Endothelial cell (in vitro differentiated cells): ENCODE measurements at places on chromosomes 4 and X. TPM values are rescaled to one million over a fixed set of nuclear protein-coding genes. Genes with fewer than 3 reads are reported as not detected.

Gene MFAP3L
- 6.3 TPM for total RNA-seq

Gene NXF2
- 0.67 TPM for total RNA-seq

Gene RPS6KA3
- total RNA-seq = 50.9 TPM

Gene KCND1
- total RNA-seq = 6.0 TPM

Gene SPANXA1
- total RNA-seq = not detected

Gene CFI
- total RNA-seq = 2.6 TPM

Gene RPA4
- 1.9 TPM for total RNA-seq

Gene NDNF
- total RNA-seq = 33.3 TPM

Gene EMCN
- 70.4 TPM for total RNA-seq

Gene ARHGEF6
- 18.8 TPM for total RNA-seq

Gene MAGEH1
- 20.1 TPM for total RNA-seq

Gene PPEF2
- total RNA-seq = not detected

Gene CTAG1B
- total RNA-seq = not detected

Gene IL2RG
- not detected for total RNA-seq

DNA sequence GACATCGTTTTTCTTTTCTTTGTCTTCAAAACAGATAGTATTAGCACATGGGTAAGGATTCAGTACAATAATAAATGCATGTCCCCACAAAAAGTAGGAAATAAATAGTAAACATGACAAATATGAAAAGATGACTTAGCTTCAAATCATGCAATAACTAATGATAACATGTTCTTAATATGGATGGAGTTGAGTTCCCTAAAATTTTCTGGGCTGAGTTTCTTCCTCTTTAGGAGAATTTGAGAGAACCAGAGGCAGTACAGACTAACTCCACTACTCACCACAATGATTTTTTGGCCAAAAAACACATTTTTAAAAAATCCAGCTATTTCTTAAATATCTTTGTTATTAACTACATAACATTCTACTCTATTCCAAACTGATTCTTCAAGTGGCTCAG, 432.3 kb upstream of the HS3ST1 start:
- no peak for DNase-seq

- DNase-seq = no peak
Measured at GRCh38 chr4:111960241-111960667, 185.0 kb upstream of the FAM241A start.

DNA sequence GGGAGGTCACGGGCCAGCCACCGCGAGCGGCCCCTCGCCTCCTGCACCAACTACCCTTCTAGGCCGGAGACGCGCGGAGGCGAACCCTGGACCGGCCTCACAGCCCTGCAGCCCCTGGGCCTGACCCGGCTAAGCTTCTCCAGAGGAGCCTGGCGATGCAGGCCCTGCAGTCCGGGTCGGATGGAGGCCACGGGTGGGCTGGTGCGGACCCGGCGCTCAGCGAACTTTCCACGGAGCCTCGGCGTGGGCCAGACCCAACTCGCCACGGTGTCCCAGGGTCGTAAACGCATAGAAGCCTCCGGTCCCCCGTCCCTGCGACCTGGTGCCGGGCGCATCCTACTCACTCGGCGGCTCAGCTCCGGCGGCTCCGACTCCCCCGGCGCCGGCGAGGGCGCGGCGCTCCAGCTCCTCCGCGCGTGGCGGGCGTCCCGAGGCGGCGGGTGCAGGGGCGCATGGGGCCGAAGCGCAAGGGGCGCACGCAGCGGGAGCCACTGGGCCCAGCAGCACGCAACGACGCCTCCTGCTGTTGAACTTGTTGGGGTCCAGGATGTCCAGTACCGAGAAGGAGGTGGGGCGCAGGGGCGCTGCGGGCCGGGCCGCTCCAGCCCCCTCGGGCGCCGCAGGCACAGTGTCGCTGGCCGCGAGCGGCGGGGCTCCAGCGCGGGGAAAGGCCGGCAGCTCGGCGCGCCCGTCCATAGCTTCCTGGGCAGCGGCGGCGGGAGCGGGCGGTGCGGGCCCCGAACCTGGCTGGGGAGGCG, 427 bp downstream of the NKX1-1 start:
- no peak for DNase-seq

GRCh38 chr4:169259271-169259670, 11.5 kb downstream of the SH3RF1 start:
- no peak for DNase-seq

DNA sequence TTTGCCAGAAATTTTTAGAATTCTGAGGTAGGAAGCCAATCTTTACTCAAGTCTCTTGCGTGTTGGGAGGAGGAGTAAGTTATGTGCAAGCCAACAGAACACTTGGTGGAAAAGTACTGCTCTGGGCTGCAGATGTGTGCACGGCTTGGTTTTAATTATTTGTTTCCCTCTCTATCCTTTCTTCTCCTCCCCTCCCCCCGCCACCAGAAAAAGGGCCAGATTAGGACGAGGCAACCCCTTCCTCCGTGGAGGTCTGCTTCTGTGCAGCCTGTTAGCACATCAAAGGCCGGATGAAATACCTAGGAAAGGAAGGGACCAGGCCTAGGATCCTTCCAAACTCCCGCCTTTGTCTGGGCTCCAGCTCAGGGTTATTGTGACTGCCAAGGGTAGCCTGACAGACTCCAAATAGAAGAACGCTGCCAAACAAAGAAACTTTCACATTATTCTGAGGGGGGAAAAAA, 1.0 kb upstream of the PGRMC1 start:
- DNase-seq = no peak

GRCh38 chr4:25843340-25844097, 19.3 kb downstream of the SEL1L3 start:
- no peak for DNase-seq

DNA sequence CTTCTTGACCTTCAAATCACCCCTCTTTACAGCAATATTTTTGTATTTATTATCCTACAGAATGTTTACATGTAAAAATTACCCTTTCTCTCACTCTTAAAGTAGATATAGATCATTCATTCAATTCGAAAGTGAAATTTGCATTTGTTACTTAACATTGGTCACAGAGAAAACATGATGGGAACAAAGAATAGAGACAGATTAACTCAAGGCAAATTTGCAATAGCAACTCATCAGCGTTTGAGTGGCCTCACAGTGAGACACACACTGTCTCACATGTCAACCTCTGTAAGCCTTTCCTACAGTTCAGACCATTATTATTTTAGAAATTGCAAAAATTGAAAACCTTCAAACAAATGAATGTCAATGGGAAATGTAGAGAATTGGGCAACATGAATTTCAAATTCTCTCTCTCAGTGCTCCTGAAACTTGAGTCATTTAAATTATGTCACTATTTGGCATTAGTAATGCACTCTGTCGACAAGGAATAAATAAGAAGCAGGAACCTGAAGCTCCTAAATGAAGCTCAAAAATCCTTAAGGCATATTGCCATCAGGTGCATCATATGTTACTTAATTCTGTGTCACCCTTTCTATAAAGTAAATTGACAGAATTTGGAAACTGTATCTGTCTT, 148.3 kb upstream of the ANXA10 start:
- no peak for DNase-seq

GRCh38 chr4:140300271-140300970, 73.0 kb upstream of the SCOC start:
- DNase-seq = no peak

DNA sequence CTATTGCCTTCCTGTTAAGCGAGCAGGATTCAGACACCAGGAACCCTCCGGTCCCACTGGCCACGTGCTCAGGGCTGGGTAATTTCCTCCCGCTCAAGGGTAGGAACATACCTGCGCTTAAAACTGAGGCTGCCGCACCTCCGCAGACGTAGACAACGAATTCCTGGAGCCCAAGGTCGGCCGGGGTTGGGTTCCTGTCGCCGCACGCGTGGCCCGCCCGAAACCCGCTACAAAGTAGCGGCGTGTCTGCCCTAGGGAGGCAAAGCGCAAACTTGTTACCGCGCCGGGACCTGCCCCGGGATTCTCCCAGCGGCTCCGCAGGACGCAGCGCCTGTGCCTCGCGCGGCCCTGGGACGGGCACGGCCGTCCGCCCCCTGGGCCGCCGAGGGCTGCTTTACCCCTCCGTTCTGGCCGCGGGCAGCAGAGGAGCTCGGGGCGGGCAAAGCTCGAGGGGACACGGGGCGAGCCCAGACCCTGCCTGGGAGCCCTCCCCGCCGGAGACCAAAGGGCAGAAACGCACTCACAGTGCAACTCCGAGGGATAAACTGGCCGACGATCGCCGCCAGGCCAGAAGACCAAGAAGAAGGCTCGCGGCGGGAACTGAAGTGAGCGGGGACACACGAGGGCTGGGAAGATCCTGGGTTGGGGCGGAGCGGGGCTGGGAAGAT, at the start of gene ERVMER34-1:
TSS of gene ERVMER34-1 (minus strand) at position 607 of the 668 bp plus-strand sequence. CDS start 5,905 bp downstream, outside the sequence.
- peak; percentile 31 for DNase-seq

DNA sequence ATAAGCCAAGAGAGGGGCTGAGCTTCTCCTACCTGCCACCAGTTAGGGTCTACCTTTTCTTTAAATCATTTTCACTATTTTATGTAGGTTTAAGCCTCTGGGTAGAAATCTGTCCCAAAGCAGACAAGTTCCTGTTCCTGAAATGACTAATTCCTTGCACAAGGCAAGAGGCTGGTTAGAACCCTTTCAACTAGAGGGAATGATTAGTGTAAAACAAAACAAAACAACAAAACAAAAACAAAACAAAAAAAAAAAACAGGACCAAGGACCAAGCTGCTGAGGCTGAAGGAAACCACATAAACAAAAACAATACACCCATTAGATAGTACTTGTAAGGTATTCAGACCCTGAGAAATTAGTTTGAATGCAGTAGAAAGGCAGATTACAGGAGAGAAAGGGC, 62.7 kb downstream of the MAML3 start:
- no peak for DNase-seq

DNA sequence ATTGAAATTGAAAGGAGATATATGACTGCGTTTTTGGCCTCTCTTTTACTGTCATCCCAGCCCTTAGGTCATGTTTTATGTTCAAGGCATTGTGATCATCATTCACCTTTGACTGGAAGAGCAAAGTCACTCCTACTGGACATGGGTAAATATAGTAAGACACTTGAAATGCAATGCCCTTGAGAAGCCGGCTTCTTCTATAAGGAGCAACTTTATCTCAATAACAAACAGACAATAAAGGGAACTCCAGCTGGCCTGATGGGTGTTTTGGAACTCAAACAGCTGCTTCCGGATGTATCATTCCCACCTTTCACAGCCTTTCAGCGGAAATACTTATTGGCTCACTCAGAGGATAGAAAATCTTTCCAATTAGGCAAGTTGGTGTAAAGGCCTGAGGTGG, 65.1 kb upstream of the C4orf54 start:
- no peak for DNase-seq

GRCh38 chr4:127143460-127144195, 489.1 kb upstream of the INTU start:
- no peak for DNase-seq

DNA sequence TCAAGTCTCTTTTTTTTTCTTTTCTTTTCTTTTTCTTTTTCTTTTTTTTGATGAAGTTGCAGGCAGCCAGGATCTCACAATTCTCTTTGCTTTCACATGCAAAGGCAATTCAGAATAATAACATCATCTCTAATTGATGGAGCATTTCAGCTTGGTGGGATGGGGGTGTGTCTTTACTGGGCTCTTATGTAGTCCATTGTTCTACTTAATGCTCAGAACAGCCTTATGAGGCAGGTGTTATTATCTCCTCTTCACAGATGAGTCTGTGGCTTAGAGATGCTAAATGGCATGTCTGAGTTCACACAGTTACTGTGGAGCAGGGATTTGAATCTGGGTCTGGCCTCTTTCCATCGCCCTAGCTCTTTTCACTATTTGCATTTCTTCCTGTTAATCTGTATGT, 70.2 kb downstream of the TRPC5 start:
- DNase-seq = no peak

DNA sequence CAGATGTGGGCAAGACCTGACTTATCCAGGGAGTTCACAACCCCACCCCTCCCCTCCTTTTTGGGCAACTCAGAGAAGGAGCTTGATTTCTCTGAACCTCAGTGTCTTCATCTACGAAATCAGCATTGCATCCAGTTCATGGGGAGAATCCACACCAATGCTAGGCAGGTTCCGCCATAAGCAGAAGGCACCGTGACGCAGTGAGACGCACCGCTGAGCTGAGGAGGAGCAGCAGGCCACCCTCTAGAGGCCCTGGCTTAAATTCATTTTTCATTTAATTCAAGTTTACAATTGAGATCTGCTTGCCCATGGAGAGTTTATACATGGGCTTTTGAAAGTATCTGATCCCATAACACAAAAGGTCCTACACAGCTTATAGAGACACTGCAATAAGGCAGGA, 55.7 kb downstream of the CPZ start:
- DNase-seq = no peak

GRCh38 chr4:76198411-76199237, 15.0 kb downstream of the SCARB2 start:
- peak; percentile 59 for DNase-seq

GRCh38 chr4:1232661-1233621, 16.0 kb downstream of the CTBP1 start:
- DNase-seq = peak; percentile 27

DNA sequence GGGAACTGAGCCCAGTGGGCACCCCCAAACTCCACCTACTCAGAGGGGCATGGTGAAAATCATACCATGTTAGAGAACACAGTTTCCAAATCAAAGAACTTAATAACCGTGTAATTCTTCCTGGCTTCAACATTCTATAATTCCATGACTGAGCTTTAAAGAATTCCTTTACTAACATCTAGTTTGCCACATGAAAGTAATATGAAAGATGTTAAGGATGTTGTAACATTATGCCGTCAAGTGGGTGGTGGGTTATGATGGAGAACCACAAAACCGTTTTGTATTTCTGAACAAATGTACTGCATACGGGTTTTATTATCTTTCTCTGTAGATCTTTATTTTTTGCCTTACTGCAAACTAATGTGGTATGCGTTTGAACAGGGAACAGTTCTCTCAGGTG, 549.0 kb upstream of the MAGEB2 start:
- no peak for DNase-seq

GRCh38 chrX:150508451-150509367, 59.7 kb upstream of the MTM1 start:
- DNase-seq = peak; percentile 5

- no peak for DNase-seq
Measured at GRCh38 chr4:1588306-1588705, 95.8 kb downstream of the FAM53A start.

- no peak for DNase-seq
Measured at GRCh38 chr4:94127707-94128328, 79.8 kb upstream of the SMARCAD1 start.

DNA sequence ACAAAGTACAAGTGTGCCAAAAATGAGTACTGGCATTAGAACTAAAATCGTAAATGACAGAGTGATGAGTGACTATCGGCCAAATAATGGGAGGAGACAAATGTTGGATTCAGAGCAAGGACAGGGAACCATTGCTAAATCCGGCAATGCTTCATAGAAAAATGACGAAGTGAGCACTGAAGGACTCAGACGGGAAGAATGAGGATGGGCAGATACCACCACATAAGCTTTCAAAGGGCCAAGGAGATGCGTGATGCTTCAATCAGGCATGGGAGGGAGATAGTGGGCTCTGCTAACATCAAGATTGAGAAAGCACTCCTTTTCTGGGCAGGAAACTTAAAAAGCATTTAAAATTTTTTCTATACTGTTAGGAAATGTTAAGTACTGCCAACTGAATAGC, 21.6 kb downstream of the RBBP7 start:
- no peak for DNase-seq

DNA sequence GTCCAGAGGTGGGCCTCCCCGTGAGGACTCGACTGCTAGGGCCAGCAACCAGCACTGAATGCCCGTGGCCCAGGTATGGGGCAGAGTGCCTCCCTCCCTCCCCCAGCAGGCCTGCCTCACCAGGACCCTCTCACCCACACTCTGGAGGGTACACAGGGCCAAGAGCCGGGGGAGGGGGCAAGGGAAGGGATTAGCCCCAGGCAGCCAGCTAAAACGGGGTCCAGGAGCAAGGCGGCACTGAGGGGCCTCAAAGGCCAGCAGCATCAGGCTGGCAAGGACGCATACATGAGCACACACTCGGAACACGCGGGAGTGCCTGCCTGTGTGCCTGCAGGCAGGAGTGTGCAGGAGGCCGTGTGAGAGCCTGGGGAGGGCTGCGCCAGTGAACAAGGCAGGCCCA, 18.3 kb upstream of the DUSP9 start:
- DNase-seq = no peak
